ENCODE measurements at places on chromosomes 2 and 18.

- no peak for DNase-seq
Measured at GRCh38 chr2:241282555-241282954, 32.9 kb downstream of the HDLBP start.

- DNase-seq = peak; percentile 38
Measured at GRCh38 chr2:231104115-231104713, 20.6 kb downstream of the HTR2B start.

GRCh38 chr2:180677200-180677599, 303.2 kb upstream of the UBE2E3 start:
- no peak for DNase-seq

DNA sequence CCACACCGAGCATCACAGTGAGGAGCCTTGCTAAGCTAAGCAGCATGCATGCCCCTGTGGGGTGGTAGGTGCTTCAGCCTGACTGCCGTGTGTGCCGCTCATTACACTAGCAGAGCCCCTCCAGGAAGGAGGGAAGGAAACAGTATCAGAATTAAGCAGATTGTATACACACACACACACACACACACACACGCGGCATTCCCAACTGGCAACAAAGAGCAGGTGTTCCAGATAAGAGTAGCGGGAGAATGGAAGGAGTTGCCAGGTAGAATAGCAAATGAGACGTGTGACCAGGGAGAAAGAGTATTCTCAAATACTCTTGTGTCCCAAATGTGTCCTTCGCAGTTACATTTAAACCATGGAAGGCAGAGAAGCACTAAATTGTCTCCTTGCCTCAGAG, 47.6 kb upstream of the TTC39C start:
- no peak for DNase-seq

- no peak for DNase-seq
Measured at GRCh38 chr2:125634662-125635061, 1021.3 kb upstream of the GYPC start.

DNA sequence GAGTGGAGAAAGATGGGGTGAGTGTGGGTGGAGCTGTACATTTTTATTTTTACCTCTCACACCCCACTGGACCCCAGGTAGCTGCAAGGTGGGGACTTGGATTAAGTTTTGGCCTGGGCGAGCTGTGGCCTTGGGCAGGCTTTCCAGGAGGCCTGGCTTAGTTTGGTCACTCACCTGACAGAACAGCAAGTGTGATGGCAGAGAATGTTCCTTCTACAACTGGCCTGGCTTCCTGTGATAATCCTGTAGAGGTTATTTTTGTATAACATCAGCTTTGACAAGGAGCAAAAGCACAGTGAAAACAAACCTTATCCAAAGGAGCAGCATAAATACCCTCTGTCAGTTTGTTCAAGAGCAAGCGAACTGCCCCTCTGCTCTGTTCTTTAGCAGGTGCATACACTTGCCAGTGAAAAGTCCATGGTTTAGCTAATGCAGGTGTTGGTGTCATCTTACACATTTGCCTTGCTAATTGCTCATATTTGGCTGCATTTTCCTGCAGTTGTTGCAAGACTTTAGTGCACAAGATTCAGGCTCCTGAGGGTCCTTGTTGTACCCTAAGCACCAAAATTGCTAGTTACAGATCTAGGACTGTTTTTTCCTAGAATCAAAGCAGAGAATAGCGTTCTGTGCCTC, 6.3 kb downstream of the THNSL2 start:
- no peak for DNase-seq

DNA sequence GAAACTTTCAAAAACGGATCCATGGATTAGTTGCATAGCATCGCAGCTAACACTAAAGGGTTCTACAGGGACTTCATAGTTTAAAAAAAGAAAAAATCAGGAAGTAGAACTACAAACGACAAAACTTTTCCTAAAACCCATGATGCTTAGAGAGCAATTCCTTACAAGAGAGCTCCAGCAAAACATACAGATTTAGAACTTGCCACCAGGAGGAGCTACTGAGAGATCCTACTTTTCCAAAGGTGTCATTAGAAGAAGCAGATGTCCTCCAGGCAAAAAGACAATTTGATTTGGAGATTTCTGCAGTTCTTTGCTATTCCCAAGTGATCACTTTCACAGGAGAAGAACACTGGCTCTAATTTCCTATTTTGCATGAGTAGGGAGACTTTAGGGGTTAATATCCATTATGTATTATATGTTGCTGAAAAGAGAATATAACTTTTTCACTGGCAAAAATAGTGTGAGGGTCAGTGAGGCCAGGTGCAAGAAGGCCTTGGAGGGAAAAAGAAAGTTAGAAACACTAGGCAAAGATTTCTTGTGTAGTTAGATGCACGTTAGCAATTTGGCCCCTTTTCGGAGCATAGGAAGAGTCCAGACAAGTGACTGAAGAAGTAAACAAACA, 436.2 kb downstream of the SUCLG1 start:
- DNase-seq = no peak

DNA sequence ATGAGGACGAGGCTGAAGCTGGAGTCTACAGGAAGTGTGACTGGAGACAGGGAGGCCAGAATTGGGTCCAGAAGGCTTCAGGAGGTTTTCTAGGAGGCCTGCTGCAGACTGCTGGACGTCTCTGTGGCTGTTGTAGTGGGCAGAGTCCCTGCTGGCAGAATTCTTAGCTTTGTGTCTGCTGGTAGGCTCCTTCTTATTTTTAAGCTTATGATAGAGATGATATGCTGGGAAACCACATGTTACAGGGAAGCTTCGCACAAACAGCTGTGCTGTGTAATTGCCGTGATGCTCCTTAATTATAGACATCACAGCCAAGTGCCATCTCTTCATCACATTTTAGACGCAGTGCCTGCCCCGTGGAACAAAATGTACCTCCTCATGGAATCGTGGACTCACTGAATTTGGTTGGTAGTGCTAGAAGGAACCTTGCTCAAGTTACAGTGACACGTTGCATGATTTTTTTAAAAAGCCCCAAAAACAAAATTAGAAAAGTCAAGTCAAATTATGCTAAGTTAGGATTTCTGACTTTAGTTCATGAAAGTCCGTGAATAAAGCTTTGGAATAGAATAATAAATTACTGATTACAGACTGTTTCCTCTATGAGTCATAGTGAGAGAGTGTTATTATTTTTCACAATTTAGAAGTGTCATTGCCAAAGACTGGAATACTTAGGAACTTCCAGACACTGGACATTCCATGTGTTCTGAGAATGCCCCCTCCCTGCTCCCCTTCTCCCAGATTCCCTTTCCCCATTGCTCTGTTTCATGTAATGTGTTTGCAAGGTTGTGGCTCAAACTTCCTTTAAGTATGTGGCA, 144.1 kb downstream of the FHOD3 start:
- no peak for DNase-seq

GRCh38 chr2:154507186-154507585, 191.3 kb upstream of the KCNJ3 start:
- DNase-seq = no peak

DNA sequence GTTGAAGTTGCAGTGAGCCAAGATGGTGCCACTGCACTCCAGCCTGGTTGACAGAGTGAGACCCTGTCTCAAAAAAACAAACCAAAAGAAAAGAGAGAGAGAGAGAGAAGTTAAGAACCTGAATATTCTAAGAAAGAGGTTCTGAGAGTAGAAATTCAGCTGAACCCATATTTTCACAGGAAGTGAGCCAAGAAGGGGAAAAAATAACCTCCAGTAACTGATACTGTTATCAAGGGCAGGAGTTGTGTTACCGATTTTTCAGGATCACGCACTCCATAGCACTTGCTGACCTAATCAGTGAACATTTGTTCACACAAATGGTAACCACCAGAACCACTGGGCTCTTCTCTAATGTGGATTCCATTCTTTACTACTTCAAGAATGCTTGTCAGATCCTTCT, 39.1 kb upstream of the BZW1 start:
- DNase-seq = no peak

DNA sequence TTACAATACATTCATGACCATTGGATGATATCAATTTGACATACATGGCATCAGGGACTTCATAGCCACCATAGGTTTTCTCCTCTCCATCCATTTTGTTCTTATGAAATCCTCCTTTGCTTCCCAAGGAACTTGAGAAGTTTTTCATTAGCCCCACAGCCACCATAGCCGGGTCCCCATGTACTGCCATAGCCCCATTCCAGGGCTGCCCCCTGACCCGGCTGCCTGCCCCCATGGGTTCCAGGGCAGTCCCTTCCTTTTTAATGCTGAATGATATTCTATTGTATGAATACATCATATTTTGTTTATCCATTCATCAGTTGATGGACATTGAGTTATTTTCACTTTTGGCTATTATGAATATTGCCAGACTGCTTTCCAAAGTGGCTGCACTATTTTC, 20.4 kb downstream of the ATP6V1B1 start:
- no peak for DNase-seq

GRCh38 chr2:140990416-140990815, 1140.4 kb downstream of the LRP1B start:
- DNase-seq = no peak

DNA sequence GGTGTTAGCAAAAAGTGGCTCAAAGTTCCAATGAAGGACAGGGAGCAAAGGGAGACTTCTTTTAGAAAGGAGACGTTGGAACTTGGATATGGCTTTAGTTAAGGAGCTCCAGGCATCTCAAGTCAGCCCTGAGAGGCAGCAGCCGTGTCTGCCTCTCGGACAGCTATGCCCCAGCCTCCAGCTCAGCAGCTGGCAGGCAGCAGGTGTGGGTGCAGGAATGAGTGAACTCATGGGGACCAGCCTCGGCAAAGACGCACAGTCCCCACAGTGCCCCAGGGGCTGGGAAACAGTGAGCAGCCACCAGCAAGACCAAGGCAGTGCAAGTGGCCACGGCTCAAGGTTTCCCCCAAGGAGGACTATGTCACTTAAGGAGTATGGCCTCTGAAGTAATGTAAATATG, 1.6 kb upstream of the LRRFIP1 start:
- no peak for DNase-seq

- DNase-seq = no peak
Measured at GRCh38 chr2:10135296-10136089, 13.0 kb downstream of the RRM2 start.

- DNase-seq = no peak
Measured at GRCh38 chr2:176926453-176926852, 286.1 kb upstream of the HNRNPA3 start.

Measured in T-helper 2 cell treated with Interferon-gamma antibody and Interleukin-4, amounts not matched to agents 5 μg/mL and 100 μg/mL, for 36 hours (primary cell).